ENCODE measurements at places on chromosomes 16 and 17.
A peak's percentile ranks its signal among the peaks of the same experiment; 100 is the strongest.

GRCh38 chr17:38584350-38584925 is 21.3 kb downstream of the SRCIN1 start:
- DNase-seq = peak; percentile 55

DNA sequence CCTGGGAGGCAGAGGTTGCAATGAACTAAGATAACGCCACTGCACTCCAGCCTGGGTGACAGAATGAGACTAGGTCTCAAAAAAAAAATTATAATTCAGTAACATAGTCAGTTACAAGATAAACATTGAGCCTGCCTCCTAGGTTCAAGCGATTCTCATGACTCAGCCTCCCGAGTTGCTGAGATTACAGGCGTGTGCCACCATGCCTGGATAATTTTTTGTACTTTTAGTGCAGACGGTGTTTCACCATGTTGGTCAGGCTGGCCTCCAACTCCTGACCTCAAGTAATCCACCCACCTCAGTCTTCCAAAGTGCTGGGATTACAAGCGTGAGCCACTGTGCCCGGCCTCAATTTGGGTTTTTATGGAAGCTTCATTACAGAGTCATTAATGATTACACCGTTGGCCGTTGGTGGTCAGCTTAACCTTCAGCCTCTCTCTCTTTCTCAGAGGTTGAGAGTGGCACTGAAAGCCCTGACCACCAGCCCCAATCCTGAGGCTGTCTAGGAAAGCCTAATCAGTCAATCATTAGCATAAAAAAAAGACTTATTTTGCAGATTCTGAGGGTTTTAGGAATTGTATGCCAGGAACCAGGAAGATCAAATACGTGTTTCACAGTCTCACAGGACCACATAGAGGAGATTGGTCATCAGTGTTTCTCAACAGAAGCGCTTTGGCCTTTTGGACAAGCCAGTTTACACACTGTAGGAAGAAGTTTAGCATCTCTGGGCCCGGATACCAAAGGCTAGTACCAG is 1.3 kb upstream of the LRRC37A3 start:
- no peak for DNase-seq

DNA sequence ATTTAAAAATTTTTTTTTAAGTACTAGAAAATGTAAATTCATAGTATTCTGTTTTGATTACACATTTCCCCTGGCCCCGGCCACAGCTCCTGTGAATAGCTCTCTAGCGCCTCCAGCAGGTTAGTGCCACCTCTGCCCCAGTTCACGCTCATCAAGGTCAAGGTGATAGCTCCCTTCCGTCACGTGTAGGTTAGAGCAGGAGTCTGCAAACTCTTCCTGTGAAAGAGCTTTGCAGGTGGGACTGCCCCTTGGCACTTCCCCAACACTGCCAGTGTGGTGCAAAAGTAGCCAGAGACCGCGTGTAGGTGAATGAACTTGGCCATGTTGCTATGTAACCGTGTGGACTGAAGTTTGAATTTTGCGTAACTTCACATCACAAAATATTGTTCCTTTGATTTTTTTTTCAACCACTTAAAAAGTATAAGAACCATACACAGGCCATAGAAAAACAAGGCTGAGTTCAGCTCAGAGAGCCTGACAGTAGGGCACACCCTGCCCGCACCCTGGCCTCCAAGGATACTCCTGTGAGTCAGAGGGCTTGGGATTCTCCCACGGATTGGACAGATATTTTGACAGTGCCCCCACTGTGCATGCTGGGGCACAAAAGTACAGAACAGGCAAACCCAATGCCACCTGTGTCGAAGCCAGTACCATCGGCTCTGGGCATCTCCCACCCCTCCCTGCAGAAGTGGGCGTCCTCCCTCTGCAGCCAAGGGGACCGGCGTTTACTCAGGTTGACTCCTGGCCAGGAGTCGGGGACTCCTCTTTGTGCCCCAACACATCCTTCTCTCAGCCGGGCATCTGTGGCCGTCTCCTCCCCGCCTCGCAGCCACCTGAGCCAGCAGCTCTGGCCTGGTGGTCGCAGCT is 92.0 kb upstream of the CHMP6 start:
- DNase-seq = peak; percentile 88

DNA sequence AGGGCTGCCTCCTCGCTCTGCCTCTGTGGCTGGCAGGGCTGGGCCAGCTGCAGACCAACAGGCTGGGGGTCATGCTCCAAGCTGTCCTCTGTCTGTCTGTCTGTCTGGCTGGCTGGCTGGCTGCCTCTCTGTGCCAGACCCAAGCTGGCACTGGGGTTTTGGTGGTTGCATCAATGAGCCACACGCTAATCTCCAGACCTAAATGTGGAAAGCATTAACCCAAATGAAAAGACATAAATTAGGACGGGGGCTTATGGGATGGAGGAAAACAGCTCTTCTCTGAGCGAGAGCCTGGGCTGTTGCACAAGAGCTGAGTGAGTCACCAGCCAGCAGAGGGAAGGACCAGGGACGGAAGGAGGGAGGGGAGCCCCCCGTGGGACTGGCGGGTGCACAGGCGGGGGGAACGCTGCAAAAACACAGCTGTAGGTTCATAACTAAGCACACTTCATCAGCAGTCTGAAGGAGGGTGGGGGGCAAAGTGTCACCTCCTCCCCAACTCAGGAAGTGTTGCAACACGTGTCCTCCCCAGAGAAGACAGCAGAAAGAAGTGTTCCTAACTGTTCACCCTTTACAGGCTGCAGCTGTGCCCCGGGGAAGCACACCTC is 83.4 kb downstream of the GAS7 start:
- DNase-seq = peak; percentile 83

- DNase-seq = no peak
These were observed at the start of gene CD300LD for GRCh38 chr17:74592087-74592990. CD300LD (minus strand) TSS chr17:74592283; CDS start chr17:74592202, 81 bp downstream.

GRCh38 chr17:63772801-63773271 is 561 bp downstream of the CCDC47 start:
- no peak for DNase-seq

- no peak for DNase-seq
These were observed 441.3 kb downstream of the SHISA9 start for GRCh38 chr16:13342675-13343074.

- DNase-seq = peak; percentile 77
These were observed 379 bp upstream of the OTOP2 start for GRCh38 chr17:74923538-74924249.

Measured in natural killer cell (primary cell).